ENCODE measurements at places on chromosomes 11 and 22.

DNA sequence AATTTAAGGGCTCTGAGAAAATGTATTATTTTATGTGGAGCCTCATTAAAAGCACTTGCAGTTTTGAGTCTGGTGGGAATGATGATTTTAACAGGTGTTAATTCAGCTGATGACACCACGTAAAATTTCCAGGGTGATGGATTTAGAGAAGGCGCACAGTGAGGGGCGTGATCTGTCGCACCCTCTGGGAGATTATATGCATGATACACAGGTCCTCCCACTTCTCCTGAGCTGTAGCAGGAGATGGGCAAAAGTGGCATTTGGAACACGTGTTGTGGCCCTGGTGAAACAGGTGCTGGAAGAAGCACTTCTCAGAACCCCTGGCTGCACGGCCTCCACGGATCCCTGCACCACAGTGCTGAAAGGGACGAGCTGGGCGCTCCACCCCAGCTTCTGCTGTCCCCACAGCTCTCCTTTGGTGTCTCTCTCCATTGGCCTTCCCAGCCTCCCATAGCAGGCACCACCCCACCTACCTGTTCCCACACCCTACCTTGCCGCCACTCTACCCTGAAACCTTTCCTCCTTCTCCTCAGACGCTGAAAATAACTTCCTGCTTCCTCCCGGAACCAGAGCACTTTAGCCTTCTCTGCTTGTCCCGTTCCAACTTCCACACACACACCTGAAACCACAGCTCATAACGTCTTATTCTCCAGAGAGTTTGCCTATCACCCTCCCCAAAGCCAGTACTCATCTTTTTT lies 6.9 kb upstream of the SORL1 start:
- DNase-seq: no peak

DNA sequence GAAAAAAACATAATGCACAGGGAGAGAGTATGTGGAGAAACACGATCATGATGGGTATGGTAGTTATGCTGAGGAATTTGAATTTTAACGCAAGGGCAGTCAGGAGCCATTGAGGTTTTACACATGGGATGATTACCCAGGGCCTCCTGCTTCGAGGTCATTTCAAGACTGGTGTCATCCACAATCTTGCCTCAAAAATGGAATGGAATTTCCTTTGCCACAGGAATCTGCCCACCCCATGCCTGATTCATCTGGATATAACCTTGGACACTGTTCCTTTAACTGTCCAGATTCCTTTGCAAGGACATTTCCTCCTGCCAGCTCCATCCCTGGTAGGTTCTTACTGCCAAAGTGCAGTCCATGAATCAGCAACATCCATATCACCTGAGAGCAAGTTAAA lies 655.9 kb upstream of the TENM4 start:
- DNase-seq: no peak

DNA sequence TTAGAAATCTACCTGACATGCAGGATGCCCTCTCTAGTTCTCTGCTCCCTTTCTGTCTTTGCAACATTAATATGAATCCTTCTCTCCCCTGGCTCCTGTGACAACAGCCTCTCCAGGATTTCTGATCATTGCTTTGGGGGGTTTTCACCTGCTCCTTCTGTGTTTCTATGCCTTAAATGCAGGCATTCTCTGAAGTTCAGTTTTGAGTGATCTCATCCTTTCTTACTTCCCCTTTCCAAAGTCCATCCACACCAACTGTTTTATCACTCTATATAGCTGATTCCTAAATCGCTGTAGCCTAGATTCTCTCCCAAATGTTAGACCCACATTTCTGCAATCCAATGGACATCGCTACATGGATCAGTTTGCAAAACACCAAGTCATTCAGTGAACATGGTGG lies 330.7 kb upstream of the NCAM1 start:
- DNase-seq: no peak

DNA sequence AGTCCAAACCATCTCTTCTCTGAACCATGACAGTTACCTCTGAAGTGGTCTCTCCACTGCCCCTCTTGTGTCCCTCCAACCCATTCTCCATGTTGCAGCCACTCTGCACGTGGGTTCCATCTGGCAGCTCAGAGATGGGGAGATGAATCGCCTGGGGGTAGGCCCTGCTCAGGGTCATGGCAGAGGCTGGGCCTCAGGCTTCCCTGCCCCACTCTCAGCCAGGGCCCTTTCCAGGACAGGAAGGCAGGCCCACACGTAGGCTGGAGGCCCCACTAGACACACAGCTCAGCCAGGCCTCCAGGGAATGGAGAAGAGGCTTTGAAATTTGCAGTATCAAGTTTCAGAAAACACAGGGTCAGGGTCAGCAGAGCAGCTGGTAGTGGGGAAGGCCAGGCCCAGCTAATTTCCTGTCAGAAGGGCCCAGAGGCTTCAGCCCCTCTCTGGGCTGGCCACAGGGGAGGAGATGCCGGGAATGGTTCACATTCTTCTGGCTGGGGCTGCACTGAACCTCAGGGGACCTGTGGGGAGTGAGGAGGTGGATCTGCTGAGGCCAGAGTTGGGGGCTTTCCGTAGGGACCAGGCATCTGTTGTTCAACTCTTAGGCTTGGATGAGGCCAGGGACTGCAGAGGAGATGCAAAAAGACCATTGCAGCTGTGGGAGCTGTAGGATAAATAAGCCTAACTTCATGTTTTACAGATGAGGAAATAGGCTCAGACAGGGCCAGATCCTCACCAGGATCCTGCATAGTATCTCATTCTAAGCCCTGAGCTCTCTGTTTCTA lies 101.6 kb downstream of the SWAP70 start:
- DNase-seq: no peak

DNA sequence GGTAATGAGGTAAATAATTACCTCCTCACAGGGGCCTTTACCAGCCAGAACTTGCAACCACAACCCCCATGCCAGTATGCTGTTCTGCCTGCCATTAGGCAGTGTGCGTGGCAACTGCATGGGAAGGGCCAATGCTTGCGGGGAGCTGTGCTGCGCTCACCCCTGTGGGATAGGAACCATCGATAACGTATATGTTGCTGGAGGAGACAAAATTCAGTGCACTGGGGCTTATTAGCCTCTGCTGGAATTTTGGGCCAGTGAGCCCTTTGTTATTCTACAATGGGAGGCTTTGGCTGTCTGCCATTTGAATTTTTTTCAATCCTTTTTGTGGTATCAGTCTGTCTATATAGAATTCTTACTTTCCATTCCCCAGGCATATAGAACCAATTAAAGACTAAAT lies 47.3 kb downstream of the PPP2R1B start:
- DNase-seq: no peak

GRCh38 chr22:42277988-42278776 lies 7.7 kb upstream of the TCF20 start:
- no peak for DNase-seq

- peak; percentile 28 for DNase-seq
Observed at GRCh38 chr11:125164422-125165110, at the start of gene PKNOX2. PKNOX2 (plus strand) TSS chr11:125164751; CDS start chr11:125351306, 186,555 bp downstream.

DNA sequence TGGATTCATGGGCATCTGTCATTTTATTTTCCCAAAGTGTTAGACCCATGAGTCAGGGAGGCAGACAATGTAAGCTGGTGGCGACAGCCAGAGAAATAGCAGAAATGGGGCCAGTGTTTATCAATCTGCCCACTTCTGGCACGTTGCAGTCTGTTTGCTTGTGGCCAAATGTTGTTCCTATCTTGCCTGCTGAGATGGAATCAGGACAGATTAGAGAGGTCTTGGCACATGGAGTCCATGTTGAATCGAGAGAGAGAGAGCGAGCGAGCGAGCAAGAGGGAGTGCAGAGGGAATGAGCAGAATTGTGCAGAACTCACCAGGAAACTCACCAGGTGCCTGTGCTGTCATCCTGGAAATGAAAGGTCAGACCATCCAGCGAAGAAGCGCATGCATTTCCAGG lies 21.9 kb upstream of the PARVG start:
- DNase-seq: no peak

GRCh38 chr11:106278391-106278790 lies 200.9 kb downstream of the AASDHPPT start:
- no peak for DNase-seq

DNA sequence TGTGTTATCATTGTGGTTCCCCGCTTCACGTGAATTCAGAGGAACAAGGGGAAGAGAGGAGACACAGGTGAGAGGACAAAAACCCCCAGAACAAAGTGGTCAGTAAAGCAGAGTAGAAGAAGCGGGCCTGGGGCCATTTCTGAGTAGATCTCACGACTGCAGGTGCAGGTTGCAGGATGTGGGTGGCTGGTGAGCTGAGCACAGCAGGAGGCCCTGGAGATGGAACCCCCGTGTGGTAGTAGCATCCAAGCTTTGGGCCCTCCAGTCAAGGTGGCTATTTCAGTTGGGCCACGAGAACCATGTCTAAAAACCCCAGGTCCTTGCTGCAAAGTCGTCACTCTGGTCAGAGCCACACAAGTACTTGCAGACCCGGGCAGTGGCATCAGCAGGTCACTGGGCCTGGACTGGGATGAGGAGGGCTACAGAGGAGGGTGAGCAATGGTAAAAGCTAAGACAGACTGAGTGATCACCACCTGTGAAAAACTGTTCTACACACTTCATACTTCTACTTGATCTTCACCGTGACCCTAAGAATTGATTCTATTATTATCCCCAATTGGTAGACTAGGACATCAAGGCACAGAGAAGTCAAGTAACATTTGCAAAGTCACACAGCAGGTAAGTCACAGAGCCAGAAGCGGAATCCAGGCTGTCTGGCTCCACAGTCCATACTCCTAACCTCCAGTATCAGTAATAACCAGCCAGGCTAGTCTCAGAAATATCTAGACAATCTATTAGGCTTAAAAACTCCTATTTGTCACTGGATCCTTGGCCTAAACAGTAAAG lies 43.8 kb downstream of the SLC1A2 start:
- DNase-seq: no peak

GRCh38 chr11:128840783-128841182 lies 26.3 kb downstream of the KCNJ1 start:
- no peak for DNase-seq

- DNase-seq: no peak
Observed at GRCh38 chr11:134350381-134350780, 18.6 kb downstream of the GLB1L2 start.

DNA sequence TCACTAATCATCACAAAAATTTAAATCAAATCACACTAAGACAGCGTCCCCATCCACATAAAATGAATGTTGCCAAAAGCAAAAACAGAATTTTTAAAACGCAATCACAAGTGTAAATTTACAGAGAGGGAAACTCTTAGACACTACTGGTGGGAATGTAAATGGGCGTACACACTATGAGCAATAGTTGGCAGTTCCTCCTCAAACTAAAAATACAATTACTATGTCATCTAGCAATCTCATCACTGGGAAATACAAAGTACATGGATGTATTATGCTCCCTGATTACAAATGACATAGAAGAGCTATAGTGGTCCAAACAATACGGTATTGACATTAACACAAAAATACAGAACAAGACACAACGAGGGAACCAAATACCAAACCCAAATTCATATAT lies 8.7 kb upstream of the RGL4 start:
- no peak for DNase-seq

DNA sequence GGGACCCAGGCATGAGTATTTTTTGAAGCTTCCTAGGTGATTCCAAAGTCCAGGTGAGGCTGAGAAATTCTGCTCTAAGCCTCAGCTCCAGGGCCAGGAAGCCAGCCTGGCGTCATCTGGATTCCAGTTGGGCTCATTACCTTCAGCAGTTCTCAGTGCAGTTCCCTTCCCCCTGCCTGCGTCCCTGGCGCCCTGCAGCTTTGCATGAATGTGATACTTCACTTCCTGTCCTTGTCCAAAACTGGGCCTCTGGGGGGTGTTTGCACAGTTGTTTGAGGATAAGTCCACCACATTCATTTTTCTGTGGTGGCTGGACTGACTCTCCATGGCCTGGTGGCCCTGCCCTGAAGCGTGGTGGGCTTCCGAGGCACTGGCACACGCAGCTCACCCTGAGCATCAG lies 98.1 kb downstream of the TENM4 start:
- no peak for DNase-seq

DNA sequence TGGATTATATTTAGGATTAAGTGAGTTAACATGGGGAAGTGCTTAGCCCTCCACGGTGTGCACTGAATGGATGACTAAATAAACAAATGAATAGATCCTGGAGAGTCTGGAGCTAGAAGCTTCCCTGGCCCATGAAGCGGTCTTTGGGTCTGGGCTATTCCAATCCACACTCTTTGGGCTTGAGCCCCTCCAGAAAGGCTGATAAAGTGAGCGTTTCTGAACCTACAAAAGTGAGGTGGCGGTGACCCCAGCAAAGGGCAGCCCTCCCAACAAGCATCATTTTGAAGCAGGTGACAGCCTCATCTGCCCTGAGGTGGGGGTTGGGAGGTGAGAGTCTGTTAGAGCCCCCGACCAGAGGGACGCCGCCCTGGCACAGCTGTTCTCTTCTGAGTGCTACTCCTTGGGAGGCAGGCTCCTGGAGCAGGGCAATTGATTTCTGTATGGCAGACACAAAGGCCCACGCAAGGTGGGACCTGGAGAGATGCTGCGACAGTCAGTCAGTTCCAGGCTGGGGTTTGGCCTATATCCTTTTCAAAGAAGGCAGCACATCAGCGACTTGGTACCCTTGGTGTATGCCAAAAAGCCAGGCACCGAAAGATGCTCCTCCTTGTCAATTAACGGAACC lies 157.8 kb downstream of the CACNA1I start:
- no peak for DNase-seq

DNA sequence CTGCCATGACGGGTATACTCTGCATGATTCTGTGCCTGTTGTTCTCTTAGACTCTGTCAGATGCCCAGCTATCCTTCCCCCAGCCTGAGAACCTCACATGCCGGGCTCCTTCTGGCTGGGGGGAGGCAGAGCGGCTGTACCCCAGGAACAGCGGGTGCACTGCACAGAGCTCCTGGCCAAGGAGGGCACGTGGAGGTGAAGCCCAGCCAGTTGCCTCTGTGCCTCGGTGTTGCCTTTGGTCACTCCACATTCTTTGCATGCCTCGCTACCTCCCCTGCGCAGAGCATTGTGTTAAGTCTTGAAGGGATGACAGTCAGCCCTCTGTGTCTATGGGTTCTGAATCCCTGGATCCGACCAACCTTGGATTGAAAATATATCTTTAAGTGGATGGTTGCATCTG lies 77.7 kb downstream of the FEZ1 start:
- DNase-seq: no peak

DNA sequence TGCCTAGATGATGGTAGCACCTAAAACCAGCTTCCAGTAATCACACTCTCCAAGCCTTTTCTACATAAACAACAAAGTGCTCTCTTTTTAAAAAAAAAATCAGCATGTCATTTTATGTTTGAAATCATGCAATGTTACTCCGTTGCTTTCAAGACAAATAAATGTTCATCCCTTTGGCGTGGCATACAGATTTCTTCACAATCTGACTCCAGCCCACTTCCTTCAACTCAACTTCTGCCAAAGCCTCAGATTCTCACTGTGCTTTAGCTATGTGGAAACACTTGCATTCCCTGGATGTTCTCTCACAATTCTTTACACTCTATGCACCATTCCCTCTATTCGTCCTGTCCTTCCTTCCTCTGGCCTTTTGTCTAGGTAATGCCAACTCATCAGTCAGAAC lies 206.3 kb upstream of the BLID start:
- no peak for DNase-seq

Measured in hematopoietic multipotent progenitor cell treated with erythropoietin and hydrocortisone succinate and interleukin-3 and kit ligand, for 8 days (in vitro differentiated cells).